ENCODE measurements at places on chromosomes 2 and 18.

DNA sequence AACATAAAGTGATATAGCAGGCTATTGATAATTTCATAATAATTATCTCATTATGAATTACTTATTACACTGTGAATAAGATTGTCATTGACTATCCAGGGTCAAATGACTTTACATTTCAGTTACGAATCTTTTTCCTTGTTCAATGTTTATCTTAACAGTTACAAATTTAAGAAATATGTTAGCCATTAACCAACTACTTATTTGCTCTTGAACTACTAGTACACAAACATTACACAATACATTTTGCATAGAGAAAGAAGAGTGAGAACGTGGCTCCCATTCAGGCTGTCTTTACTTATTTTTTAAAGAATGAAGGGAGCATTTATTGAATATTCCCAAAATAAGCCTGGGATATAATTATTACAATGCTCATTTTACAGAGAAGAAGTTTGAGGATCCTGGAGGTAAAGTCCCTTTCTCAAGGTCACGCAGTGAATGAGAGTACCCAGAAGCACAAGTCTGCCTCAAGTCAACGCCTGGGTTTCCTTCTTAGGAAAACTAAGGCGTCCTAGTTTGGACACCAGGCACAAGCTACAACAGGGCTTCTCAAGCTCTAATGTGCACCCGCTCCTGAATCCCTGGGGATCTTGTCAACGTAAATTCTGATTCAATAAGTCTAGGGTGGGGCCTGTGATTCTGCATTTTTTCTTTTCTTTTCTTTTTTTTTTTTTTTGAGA is 164.2 kb downstream of the FIGN start:
- no peak for DNase-seq

- DNase-seq, result no peak
These were observed 154.0 kb downstream of the PMAIP1 start for GRCh38 chr18:60053747-60054304.

- no peak for DNase-seq
These were observed 178.7 kb downstream of the CLIP4 start for GRCh38 chr2:29293830-29294438.

GRCh38 chr2:40435426-40436092 is 16.3 kb downstream of the SLC8A1 start:
- no peak for DNase-seq

DNA sequence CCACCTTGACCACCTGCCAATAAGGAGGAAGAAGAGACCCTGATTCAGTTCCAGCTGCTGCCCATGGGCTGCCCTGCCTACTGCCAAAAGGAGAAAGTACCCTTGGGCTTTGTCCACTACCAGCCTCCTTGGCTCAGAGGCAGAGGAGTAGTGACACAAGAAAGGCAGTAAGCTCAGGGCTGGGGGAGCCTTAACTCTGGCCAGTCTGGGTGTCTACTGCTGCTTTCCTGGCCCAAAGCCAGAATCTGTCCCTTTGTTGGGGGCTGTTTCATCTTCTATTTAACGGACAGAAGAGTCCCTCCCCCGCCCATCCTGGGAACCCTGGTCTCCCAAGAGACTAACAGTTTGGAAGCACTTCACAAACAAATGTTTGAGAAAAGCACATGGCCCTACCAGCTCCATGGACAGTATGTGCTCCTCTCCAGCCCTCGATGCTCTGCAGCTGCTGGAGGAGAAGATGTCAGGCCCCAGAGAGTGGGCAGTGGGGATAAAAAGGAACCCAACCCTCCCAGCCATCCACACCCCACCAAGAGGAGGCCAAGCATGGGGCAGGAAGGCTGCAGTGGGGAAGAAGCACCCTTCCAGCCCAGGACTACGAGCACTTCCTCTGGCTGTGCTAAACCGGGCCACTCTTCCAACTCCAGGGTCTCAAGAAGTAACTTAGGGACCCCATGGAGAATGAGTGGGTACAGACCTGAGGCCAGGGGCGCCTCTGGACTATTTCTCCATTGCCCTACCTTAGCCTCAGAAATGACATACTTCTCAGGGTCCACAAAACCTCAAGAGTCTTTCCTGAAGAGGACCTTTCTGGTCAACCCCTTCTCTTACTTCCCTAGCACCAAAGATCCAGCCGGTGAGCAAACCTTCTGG is 1.2 kb downstream of the ATG9A start:
- DNase-seq, result no peak

DNA sequence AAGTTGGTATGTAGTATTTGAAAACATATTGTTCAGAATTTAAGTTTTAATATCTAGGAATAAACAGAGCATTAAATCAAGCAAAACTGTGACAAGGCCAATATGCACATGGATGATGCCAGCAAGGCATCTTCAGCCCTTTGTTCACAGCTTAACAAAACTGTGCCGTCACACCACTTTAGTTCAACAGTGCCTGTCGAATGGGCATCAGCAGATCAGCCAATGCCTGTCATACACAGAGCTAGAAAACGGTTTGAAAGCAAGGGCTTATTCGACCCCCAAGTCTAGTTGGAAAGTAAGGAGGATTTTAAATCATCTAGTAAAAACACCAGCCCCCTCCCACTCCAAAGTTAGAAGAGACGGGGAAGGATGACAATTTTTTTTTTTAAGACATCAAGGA is 16.7 kb downstream of the ZEB2 start:
- no peak for DNase-seq

GRCh38 chr2:218664653-218665052 is 5.2 kb downstream of the BCS1L start:
- DNase-seq, result no peak

All from stimulated activated naive B cell treated with anti-CD40 and anti-IgM and Interleukin-4, amounts not matched to agents 10 μg/mL and 1 μg/mL and 100 μg/mL, for 72 hours (primary cell).